ENCODE measurements at places on chromosomes 5 and 9. TPM values are rescaled to one million over a fixed set of nuclear protein-coding genes. Genes with fewer than 3 reads are reported as not detected.

Gene GMCL2
- total RNA-seq = not detected

Gene IL5
- not detected for total RNA-seq

Gene TTLL11
- 11.7 TPM for total RNA-seq

Gene DPYSL3
- 45.7 TPM for total RNA-seq

Gene SPINK1
- total RNA-seq = not detected

Gene GALNT12
- 23.2 TPM for total RNA-seq

All from lower lobe of right lung (tissue), 2 donors.